ENCODE measurements at places on chromosomes 2 and 18.

DNA sequence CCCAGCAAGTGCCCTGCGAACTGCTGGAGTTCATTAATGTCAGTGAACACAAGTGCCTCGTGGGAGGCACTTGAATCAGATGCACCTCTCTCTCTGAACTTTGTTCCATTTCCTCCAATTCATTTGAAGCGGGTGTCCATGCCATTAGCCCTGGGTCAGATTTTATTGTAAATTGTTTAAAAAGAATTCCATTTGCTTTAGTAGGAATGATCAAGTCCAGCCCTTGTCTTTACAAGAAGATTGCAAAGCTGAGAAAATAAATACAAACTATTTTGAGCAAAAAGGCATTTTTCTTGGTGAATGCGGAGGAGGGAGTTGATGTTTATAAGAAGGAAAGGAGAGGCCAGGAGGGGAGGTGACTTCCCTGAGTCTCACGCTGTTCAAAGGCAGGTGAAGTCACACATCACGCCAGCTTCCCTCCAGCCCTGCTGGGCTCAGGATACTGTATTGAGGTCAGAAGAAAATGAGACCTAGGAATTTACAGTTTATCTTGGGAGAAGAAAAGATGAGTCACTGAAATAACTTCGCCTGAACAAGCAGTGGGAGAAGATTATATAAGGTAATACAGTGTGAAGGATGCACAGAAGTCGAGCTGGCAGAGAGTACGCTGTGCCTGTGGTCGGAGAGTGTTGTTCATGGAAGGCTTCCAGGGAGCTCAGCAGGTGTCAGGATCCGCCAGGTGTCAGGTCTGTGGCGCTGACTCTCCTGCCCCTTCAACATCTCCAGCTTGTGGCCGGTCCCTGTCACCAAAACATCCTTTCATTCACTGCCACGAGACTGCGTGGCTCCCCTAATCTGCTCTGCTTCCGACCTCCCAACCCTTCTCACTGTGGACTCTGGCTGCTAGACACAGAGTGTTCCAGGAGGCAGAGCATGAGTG lies 36.5 kb downstream of the EFR3B start:
- peak; percentile 17 for DNase-seq

DNA sequence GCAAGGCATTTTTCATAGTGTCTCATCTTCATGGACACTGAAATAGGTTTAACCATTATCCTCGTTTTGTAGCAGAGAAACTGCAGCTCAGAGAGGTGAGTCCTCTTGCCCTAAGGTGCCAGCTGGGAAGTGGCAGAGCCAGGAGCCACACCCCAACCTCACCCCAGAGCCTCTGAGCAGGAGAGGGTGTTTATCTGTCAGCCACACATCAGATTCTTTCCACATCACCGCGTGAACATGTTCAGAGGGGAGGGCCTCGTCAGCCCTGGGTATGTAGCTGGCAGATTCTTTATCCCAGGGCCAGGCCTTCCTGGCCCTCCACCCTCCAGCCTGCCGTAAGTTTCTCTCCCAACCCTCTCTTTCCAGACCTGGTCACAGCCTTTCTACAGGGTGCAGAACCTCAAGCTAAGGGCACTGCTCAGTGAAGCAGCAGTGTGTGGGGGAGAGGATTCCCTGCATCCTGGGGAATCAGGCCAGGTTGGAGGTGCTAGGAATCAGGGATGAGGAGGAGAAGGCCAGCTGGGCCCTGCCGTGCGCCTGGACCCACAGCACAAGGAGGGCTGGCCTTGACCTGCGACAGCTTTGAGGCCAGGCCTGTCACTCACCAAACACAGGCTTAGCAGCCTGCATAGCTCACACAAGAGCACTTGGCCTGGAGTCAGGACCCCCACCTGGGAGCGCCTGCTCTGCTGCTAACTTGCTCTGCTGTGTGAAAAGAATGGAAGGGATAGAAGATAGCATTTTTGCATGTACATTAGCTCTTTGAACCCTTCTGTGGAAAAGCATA lies 111.3 kb upstream of the MCFD2 start:
- DNase-seq = no peak

DNA sequence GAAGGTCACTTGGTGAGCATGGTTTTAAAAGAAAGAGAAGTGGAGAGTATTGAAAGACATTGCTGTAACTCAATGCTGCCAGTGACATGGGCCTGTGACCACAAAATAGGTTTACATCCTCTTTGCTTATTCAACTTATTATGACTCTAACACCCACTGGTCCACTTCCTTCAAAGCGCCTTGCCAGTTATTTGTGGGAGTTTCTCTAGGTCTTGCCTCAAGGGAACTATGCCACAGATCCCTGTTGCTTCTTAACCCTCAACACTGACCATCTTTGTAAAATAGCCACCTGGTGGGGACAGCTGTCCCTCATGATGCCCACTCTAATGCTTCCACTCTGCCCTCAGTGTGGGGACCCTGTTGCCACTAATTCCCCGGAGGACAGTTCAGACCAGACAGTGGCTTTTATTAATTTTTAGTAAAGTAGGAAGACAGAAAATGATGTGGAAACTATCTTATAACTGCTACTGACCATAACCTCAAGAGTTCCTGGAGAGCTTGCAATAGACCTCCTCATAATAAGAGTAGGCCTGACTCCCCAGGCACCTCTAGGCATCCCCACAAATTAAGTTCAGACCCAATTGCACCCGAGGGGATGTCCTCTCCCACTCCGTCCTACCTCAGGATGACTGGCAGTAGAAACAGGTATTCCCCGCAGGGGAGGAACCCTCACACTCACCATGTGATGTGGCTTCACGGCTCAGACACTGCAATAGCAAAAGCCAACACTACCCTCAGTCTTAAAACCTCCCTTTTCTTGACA lies 31.3 kb upstream of the SLC25A52 start:
- DNase-seq = no peak

DNA sequence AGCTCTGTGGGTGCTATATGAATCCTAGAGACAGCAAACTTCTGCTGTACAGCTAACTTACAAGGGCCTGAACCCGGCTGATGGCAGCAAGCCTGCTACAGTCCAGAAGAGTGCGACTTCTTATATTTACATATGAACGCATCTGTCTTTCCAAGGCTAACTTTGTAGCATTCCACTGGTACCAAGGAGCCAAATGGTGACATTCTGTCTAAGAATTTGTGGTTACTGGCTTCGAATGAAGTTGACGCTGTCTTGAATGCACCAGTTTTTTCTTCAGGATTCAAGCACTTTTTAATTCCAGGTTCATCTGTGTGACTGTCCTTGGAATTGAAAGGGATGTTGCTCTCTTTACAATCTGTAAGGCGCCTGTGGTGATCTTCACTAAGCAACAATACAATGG lies 42.4 kb downstream of the THUMPD2 start:
- no peak for DNase-seq
